Esophagus squamous epithelium (tissue), 5 donors: ENCODE measurements at places on chromosomes 2 and 18. TPM values are rescaled to one million over a fixed set of nuclear protein-coding genes. Genes with fewer than 3 reads are reported as not detected.

Gene PSMA8
- not detected for total RNA-seq

Gene POMC
- total RNA-seq: 6.1 TPM

Gene KATNAL2
- total RNA-seq: 0.70 TPM

GRCh38 chr2:41334159-41334558 lies 713.7 kb upstream of the PKDCC start:
- DNase-seq: no peak
- no peaks in the 10 kb centered on the region for H3K27me3 ChIP-seq
- no peak overlapping the region for H3K27ac ChIP-seq

DNA sequence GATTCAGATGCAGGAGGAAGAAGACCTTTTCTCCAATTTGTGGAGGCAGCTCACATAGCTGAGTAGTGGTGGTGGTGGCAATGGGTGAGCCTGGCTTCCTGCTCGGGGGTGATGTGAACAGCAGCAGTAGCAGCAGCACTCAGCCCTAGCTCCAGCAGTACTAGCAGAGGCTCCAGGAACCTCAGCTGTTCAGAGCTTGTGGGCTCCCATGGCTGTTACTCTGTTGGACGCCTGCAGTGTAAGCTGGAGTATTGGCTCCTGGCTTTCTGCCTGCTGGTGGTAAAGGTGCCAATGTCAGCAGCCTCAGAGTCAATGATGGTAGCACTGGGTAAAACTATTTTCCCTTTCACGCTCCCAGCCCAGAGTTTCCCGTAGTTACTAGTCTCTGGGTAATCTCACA lies 3.1 kb upstream of the SEH1L start:
- no peak overlapping the region for H3K4me3 ChIP-seq
- no peak overlapping the region for H3K27ac ChIP-seq
- DNase-seq: no peak
- H3K27me3 ChIP-seq: no peaks in the 10 kb centered on the region
- no peaks in the 10 kb centered on the region for H3K36me3 ChIP-seq
- H3K4me1 ChIP-seq: peaks cover 23% of the 10 kb centered on the region

DNA sequence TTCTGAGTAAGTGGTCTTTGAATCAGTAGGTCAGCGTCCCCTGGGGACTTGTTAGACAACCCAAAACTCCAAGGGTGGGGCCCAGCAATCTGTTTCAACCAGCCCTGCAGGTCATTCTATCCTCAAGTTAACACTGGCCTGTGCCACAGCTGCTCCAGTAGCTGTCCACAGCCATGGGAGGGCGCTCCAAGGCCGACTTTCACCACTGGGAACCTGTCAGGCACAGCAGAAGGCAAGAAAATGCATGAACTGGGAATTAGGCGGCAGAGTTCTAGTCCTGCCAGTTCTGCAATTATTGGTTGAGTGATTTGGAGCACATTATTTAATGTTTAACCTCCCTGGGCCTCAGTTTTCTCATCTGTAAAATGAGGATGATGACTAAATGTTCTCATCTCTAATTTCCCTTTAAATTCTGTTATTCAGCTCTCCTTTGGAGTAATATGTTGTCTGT lies 17.4 kb upstream of the MRPL33 start:
- no peak overlapping the region for H3K27ac ChIP-seq
- no peak for DNase-seq
- H3K4me1 ChIP-seq: peaks cover 19% of the 10 kb centered on the region

DNA sequence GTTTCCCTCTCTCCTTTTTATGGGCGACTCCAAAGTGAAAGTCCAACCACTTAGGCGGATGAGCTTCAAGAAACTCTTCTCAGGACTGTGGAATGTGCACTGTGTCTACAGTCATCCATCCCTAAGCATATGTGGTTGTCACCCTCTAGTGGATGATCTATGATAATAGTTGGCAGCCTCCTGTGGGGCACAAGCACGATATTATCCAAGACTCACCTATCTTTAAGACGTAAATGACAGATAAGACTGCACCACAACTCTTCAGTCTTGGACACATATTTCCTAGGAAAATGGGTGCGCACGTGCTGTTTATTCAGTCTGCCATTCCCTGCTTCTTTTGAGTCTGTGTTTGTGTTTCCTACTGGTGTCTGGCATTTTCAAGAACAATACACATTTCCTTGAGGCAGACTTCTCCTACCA lies 145.5 kb upstream of the CTAGE1 start:
- no peak for DNase-seq
- no peaks in the 10 kb centered on the region for H3K27me3 ChIP-seq
- peaks cover 10% of the 10 kb centered on the region for H3K4me1 ChIP-seq
- no peaks in the 10 kb centered on the region for H3K36me3 ChIP-seq
- no peak overlapping the region for H3K27ac ChIP-seq

DNA sequence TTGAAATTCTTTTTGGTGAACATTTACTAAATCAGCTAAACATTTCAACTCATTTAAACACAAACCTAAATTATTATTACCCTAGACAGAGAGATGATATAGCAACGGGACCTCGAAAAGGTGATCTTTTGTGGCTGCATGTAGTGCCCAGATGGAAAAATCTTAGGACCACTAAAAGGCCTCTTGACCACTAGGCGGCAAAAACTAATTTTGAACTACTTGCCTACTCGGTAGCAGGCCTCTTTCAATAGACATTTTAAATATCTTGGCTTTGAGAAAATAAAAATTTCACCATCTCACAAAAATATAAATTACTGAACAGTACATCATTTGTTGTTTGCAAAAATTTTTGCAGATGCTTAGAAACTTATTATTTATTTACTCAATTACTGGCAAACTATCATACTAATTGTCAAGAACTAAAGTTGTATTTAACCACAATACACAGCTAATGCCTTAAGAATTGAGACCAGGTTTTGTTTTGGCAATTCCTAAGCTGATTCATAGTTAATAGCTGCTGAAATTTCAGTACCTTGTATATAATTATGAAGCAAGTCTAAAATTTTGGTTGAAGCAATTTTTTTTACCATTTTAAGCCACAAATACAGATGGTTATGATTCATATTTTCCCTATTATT lies 9.4 kb downstream of the COL3A1 start:
- no peaks in the 10 kb centered on the region for H3K36me3 ChIP-seq
- H3K27me3 ChIP-seq: no peaks in the 10 kb centered on the region
- H3K4me3 ChIP-seq: no peak overlapping the region

GRCh38 chr18:460791-461190 lies 39.7 kb downstream of the COLEC12 start:
- no peak for DNase-seq
- no peak overlapping the region for H3K4me3 ChIP-seq
- no peaks in the 10 kb centered on the region for H3K27me3 ChIP-seq
- no peak overlapping the region for H3K27ac ChIP-seq
- H3K4me1 ChIP-seq: peaks cover 22% of the 10 kb centered on the region
- no peaks in the 10 kb centered on the region for H3K36me3 ChIP-seq

GRCh38 chr2:219458996-219459395 lies 24.4 kb downstream of the SPEG start:
- no peaks in the 10 kb centered on the region for H3K27me3 ChIP-seq
- H3K27ac ChIP-seq: peak overlapping the region; percentile 74
- no peak overlapping the region for H3K4me3 ChIP-seq

DNA sequence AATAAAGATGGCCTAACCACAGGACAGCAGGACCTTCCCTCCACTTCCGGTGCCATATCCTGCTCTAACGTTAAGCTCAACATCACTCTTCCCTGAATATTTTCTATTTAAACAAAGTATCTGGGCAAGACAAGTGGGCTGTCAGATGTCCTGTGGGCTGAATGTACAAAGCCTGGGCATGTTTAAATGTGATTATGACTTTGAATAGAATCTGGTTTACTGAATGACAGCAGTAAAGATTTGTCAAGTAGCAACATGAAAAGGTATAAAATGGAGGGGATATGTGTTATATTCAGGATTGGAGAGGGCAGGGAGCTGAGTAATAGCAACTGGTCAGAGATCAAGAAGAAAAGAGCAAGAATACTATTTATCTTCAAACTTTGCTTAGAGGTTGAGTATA lies 540.9 kb downstream of the NRXN1 start:
- DNase-seq: no peak
- H3K36me3 ChIP-seq: no peaks in the 10 kb centered on the region
- no peaks in the 10 kb centered on the region for H3K27me3 ChIP-seq
- peaks cover 20% of the 10 kb centered on the region for H3K4me1 ChIP-seq
- H3K4me3 ChIP-seq: no peak overlapping the region

- DNase-seq: no peak
- no peak overlapping the region for H3K4me3 ChIP-seq
- H3K4me1 ChIP-seq: no peaks in the 10 kb centered on the region
- H3K27ac ChIP-seq: no peak overlapping the region
- no peaks in the 10 kb centered on the region for H3K36me3 ChIP-seq
Measured at GRCh38 chr18:22314001-22314400, 103.7 kb downstream of the CTAGE1 start.

DNA sequence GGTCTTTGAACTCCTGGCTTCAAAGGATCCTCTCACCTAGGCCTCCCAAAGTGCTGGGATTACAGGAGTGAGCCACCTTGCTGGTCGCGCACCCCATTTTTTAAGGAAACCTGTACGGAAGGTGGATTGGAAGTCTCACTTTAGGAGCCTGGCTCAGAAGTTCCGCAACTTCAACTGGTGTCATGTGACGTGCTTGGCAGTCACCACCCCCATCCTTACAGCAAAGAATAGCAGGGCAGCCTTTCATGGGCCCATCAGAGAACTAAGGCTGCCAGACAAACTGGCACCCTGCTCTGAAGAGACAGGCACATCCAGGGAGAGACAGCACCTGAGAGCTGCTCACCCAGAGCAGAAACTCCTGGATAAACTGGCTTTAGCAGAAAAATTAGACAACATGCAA lies 3.3 kb upstream of the SLC66A2 start:
- no peak overlapping the region for H3K27ac ChIP-seq
- H3K36me3 ChIP-seq: no peaks in the 10 kb centered on the region
- peaks cover 65% of the 10 kb centered on the region for H3K4me1 ChIP-seq
- DNase-seq: no peak
- no peaks in the 10 kb centered on the region for H3K27me3 ChIP-seq
- no peak overlapping the region for H3K4me3 ChIP-seq

DNA sequence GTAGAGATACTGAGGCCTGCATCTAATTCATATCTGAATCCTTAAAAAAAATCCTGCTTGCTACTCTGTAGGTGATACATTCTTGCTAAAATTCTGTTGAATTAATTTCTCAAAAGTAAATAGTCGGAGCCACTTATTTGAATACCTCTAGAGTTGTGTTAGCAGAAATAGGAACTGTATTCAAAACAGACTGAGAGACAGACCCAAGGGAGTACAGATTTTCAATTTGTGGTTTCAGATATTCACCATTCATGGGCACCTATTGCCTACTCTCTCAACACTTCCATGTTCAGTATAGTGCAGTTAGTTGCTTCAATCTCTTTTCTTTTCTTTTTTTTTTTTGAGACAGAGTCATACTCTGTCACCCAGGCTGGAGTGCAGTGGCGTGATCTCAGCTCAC lies 46.6 kb upstream of the CTLA4 start:
- no peaks in the 10 kb centered on the region for H3K4me1 ChIP-seq
- H3K27me3 ChIP-seq: no peaks in the 10 kb centered on the region
- no peak overlapping the region for H3K4me3 ChIP-seq
- no peak overlapping the region for H3K27ac ChIP-seq
- no peak for DNase-seq

DNA sequence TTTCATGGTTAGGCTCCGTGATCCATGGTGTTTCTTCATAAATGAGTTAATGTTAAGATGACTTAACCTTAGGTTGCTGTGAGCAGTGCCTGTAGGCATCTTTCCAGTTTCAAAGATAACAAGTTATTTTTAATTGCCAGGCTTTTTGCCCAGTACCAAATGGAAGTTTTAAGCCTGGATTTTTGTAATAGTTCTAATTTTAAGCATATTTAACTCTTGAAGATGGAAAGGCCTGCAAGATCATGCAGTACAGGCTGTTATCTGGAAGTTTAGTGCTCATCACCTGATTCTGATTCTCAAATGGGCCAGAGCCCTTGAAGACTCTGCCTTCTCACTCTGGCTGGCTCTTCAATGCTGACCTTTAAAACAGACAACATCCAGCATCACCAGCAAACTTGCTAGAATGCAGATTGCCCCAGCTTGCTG lies 141.3 kb downstream of the NCK2 start:
- no peak for DNase-seq
- peaks cover 8% of the 10 kb centered on the region for H3K36me3 ChIP-seq
- H3K4me1 ChIP-seq: no peaks in the 10 kb centered on the region
- no peak overlapping the region for H3K4me3 ChIP-seq
- no peaks in the 10 kb centered on the region for H3K27me3 ChIP-seq
- H3K27ac ChIP-seq: no peak overlapping the region

DNA sequence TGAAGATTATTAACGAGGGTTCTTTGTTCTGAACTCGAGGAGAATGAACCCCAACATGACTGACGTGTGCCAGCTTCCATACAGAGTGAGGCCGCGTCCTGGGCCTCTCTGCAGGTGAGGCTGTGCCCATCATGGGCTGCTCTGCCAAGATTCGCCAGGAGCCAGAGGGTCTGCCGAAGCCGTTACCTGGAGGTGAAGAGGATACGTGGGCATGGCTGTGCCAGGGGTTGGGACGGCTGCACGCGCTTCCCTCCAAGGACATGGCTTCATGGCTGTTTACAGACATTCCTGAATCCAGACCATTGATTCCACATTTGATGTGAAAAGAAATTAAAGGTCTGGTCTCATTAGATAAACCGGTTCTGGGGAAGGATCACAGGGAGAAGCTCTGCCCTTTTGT lies 211.4 kb upstream of the SALL3 start:
- H3K36me3 ChIP-seq: no peaks in the 10 kb centered on the region
- H3K27ac ChIP-seq: no peak overlapping the region
- no peak for DNase-seq
- peaks cover 42% of the 10 kb centered on the region for H3K27me3 ChIP-seq
- no peak overlapping the region for H3K4me3 ChIP-seq
- H3K4me1 ChIP-seq: no peaks in the 10 kb centered on the region

GRCh38 chr2:190717306-190717705 lies 68.4 kb downstream of the NAB1 start:
- no peaks in the 10 kb centered on the region for H3K27me3 ChIP-seq
- no peak overlapping the region for H3K4me3 ChIP-seq
- DNase-seq: no peak
- H3K4me1 ChIP-seq: no peaks in the 10 kb centered on the region
- H3K36me3 ChIP-seq: no peaks in the 10 kb centered on the region

DNA sequence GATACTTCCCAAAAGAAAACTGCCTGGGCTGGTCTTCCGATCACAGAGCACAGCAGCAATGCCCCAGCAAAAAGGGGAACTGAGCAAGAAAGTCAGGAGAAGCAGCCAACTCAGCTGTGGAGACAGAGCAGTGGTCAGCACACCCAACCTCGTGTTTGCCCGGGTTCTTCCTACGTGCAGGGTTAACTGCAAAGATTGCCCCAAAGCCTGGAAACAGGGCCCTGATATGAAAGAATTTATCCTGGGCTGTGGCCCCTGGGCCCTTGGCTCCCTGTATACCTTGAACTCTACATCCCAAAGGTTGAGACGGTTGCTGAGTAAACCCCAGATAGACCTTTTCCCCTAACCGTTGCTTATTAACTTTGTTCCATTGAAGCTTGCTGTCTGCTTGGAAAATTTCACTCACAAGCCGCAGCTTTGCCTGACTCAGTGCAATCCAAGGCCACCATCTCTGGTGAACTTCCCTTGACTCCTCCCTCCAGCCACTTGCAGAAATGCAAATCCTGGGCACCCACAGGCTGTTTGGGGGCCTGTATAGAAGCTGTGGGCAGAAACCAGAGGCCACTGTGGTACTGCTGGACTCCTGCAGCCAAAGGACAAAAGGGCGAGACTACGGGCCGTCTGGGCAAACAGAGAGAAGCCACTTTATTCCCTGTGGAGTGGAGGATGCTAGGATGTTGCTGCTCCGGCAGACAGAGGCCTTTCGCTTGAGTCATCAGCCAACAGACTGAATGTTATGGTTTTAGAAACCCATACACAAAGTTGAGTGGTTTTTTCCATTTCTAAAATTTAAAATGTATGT lies 18.2 kb downstream of the NRP2 start:
- peak overlapping the region; percentile 66 for H3K27ac ChIP-seq
- H3K4me3 ChIP-seq: no peak overlapping the region
- no peak for DNase-seq
- peaks cover 8% of the 10 kb centered on the region for H3K36me3 ChIP-seq
